NCI-H1105 (cell line): ENCODE measurements at places on chromosomes 16 and 17.

DNA sequence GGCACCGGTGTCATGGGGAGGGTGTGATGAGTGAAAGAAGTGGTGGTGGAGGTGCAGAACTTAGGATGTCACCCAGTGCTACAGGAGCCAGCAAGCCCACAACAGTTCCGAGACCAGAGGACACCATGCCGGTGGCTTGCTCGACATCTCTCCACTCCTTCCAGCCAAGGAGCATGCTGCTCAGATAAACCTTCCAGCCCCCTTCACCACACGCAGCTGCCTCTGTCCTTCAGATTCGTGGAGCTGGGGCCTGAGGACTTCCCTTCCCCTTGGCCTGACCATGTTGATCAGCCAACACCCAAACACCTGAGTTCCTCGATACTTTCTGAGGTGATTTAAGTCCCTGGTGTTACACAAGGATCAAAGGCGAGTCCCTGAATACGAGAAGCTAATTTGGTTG is 188.8 kb upstream of the FOXF1 start:
- no peak for DNase-seq

DNA sequence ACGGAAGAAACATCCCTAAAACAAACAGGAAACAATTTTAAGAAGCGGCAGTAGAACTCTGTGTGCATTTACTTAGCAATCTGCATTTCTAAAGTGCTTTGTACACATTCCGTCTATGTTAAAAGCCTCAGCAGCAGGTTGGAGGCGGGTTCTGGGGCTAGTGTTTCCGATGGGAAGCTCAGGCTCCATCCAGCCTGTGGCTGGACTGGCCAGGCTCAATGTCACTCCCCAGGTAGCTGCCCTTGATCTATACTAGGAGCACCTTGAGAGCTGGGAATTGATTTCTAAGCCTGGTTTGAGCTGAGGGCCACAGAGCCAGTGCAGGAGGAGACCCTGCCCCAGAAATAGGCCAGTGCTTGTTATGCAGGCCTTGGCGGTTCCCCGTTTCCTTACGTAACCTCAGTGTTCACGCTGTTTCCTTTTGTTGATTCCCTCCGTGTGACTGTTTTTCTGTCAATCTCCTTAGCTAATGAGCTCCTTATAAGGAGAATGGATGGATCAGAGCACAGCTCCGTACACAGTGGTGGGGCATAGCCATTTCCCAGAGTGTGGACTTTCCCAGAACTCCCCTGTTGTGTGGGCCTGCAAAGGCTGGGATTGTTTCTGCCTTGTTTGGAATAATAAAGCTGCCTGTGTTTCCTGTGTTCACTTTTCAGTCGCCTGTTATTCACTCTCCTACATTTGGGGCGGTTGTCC is 21.4 kb downstream of the ADORA2B start:
- no peak for DNase-seq

GRCh38 chr17:80949451-80950421 is 41.9 kb upstream of the CHMP6 start:
- DNase-seq: no peak

- DNase-seq: no peak
These were observed 3.4 kb downstream of the ARL16 start for GRCh38 chr17:81680150-81680549.

DNA sequence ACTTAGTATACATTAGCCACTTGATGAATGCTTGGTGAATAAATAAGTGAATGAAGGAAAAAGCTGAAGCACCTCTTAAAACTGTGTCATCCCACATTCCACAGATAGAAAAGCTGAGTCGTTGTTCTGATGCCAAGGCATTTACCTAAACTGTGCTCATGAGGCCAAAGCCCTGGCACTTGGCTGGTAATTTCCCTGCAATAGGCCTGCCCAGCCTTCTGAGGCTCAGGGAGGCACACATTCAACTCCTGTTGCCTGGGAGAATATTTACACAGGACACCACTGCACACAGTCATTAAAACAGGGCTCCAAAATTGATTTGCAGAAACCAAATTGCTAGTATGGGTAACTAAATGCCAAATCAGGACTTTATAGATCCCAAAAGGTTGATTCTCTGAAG is 333.0 kb upstream of the C16orf82 start:
- no peak for DNase-seq
